ENCODE measurements at places on chromosomes 16 and 17. TPM values are rescaled to one million over a fixed set of nuclear protein-coding genes. Genes with fewer than 3 reads are reported as not detected.

Gene TPSAB1
- not detected for total RNA-seq

Gene INTS2
- total RNA-seq, result 12.4 TPM

Gene SLX1B
- total RNA-seq, result 10.9 TPM

Gene TBX2
- 0.10 TPM for total RNA-seq

Gene MRC2
- total RNA-seq, result 1.7 TPM

Gene RAD51D
- 2.5 TPM for total RNA-seq
